Stimulated activated CD4-positive, alpha-beta T cell treated with anti-CD3 and anti-CD28 coated beads, Interleukin-12 subunit alpha, Interleukin-12 subunit beta, amount 100 ng/mL, for 4 hours (primary cell): ENCODE measurements at places on chromosomes 11 and 22.

DNA sequence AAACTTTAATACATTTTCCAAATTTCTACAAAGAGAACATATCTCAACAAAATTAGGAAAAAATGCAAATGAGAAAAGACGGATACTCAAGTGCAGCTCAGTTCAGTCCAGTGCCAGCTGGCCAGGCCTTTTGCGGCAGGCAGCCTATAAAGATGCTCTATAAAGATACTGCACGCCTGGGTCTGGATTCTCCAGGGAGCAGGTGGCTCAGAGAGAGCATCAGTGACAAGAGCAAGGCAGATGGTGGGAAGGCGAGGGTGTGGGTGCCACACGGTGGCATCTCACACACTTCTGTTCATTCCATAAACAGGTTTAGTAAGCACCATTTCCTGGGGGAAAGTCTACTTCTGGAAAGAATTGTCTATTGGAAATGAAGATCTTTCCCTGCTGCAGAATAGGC lies 18.1 kb upstream of the SCN3B start:
- no peak for DNase-seq

- no peak for DNase-seq
Measured at GRCh38 chr11:31059529-31059928, 310.0 kb downstream of the DCDC1 start.

DNA sequence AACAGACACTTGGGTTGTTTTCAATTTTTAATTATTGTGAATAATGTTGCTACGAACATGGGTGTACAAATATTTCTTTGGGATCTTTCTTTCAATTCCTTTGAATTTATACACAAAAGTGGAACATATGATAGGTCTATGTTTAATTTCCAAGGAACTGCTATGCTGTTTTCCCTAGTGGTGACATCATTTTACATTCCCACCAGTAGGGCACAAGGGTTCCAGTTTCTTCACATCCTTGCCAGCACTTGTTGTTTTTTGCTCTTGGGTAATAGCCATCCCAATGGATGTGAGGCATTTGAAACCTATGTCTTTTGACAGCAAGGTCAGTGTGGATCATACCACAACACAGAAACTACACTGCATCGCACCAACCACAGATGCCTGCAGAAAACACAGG lies 41.8 kb upstream of the SCN3B start:
- no peak for DNase-seq

DNA sequence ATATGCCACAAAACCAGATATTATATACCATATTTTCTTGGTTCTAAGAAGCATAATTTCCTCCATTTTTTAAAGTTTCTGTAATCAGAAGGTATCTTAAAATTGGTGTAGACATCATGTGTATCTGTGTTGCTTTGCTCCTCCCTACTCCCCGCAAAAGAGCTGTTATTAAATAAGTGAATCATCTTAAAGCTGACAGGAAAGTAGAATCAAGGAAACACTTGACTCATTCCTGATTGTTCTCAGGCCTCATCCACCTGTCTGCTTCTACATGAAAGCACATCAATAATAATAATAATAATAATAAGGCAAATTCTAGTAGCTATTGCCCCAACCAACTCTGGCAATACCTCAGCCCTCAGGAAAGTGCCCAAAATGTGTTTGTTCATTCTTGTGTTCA lies 26.2 kb upstream of the GUCY1A2 start:
- no peak for DNase-seq

DNA sequence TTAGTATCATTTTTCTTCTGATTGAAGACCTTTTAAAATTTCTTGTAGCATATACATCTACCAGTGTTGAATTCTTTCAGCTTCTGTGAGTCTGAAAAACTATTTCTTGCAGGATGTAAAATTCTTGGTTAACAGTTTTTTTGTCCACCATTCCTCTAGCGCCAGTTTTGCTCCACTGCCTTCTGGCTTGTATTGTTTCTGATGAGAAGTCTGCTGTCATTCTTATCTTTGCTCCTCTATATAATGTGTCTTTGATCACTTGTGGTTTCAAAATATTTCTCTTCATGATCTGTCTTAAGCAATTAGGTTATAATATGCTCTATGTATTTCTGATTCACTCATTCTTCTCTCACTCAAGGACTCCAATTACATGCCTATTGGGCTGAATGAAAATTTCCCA lies 152.3 kb downstream of the INSC start:
- no peak for DNase-seq

DNA sequence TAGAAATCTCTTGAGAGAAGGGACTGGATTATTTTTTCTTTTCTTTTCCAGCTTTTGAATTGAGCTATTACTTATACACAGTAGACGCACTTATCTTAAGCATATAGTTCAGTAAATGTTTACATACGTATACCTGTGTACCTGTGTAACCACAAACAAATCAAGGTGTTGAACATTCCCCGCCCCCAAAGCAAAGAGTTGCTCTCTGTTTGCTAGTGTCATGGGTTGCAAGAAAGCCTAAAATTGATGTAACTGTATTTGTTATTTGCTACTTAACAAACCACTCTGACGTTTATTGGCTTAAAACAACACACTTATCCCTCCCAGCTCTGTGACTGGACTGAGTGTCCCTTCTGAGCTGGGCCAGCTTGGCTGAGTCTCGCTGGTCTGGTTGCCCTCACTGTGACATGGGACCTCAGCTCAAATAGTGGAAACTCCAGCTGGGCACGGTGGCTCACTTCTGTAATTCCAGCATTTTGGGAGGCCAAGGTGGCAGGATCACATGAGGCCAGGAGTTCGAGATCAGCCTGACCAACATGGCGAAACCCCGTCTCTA lies 25.4 kb upstream of the CABP2 start:
- DNase-seq, result no peak

GRCh38 chr11:12110201-12110713 lies at the start of gene MICAL2:
Gene MICAL2, plus strand, starts transcription at chr11:12110590. Its CDS starts 51,566 bp downstream, at chr11:12162156.
- peak; percentile 84 for DNase-seq

DNA sequence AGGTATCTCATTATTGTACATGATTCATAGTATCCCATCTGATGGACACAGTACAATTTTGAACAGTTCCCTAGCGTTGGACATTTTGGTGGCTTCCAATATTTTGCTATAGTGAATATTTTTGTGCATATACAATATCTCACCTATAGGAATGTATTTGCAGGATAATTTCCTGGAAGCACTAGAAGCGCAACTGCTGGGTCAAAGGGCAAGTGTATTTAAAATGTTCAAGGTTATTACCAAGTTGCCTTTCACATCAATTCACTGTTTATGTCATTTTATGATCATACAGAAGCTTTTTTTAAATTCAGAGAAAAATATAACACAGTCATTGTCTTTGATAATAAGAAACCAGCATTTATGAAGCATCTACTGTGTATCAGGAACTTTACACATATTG lies 19.1 kb upstream of the RPS3 start:
- no peak for DNase-seq

- no peak for DNase-seq
Measured at GRCh38 chr11:65427691-65428577, 5.3 kb downstream of the NEAT1 start.
